ENCODE measurements at places on chromosomes 7 and 10. TPM values are rescaled to one million over a fixed set of nuclear protein-coding genes. Genes with fewer than 3 reads are reported as not detected.

Gene KCP
- 0.17 TPM for total RNA-seq

Gene CPEB3
- total RNA-seq, result 0.41 TPM

Gene ERV3-1
- 3.3 TPM for total RNA-seq

Gene UPK3B
- 20.2 TPM for total RNA-seq

Gene PCGF5
- 35.9 TPM for total RNA-seq

Gene KCNIP2
- 1.1 TPM for total RNA-seq

Gene FAM131B
- total RNA-seq, result 0.36 TPM

Gene SH2B2
- 2.7 TPM for total RNA-seq

Gene MICALL2
- total RNA-seq, result 20.3 TPM

Gene WASHC2C
- 17.8 TPM for total RNA-seq

Gene ALKBH4
- total RNA-seq, result 11.1 TPM

Gene ZNF488
- 15.0 TPM for total RNA-seq

Gene TUBAL3
- total RNA-seq, result 0.52 TPM

Gene NFE2L3
- total RNA-seq, result 10.0 TPM

Gene SYT15
- 2.8 TPM for total RNA-seq

Gene SP4
- 1.6 TPM for total RNA-seq

Gene FBXL13
- 0.42 TPM for total RNA-seq

Gene CACNB2
- total RNA-seq, result not detected

Gene STARD3NL
- total RNA-seq, result 62.7 TPM

Gene FFAR4
- total RNA-seq, result 0.31 TPM

Gene LHFPL3
- not detected for total RNA-seq

Gene NAPEPLD
- total RNA-seq, result 4.8 TPM

Gene OR2A7
- not detected for total RNA-seq

Gene PIK3CG
- not detected for total RNA-seq

Gene HYAL4
- total RNA-seq, result not detected

Gene ABCF2
- total RNA-seq, result 71.7 TPM

Gene XRCC2
- 6.9 TPM for total RNA-seq

Gene JAZF1
- 4.6 TPM for total RNA-seq

Gene CLDN3
- 1.8 TPM for total RNA-seq

Gene TRIP6
- total RNA-seq, result 47.7 TPM

Gene GPNMB
- 3.2 TPM for total RNA-seq

Gene FRMPD2
- not detected for total RNA-seq

Gene BNIP3
- total RNA-seq, result 40.9 TPM

Gene WEE2
- total RNA-seq, result not detected

Gene SEMA3D
- 0.05 TPM for total RNA-seq

Gene IDI2
- not detected for total RNA-seq

Gene PRF1
- total RNA-seq, result not detected

Gene SPDYE8
- not detected for total RNA-seq

Gene CAV1
- 457 TPM for total RNA-seq

Gene LRMDA
- 4.2 TPM for total RNA-seq

Gene GPR85
- total RNA-seq, result not detected

Gene FAM25C
- 2.0 TPM for total RNA-seq

Gene CD36
- 0.21 TPM for total RNA-seq

Gene DLG5
- 28.8 TPM for total RNA-seq

Gene CCDC172
- total RNA-seq, result not detected

Gene ANK3
- total RNA-seq, result 0.78 TPM

Gene ITPRID1
- total RNA-seq, result not detected

Gene INMT
- total RNA-seq, result not detected

Gene CALML5
- total RNA-seq, result not detected

Gene GLI3
- 0.34 TPM for total RNA-seq

Gene CPA4
- total RNA-seq, result 12.3 TPM

Gene RPEL1
- total RNA-seq, result not detected

Gene HTRA1
- 64.7 TPM for total RNA-seq

Gene CPN1
- total RNA-seq, result 0.16 TPM

Gene ITPRIP
- 81.7 TPM for total RNA-seq

Gene ZNF800
- total RNA-seq, result 13.6 TPM

Gene GJD4
- total RNA-seq, result not detected
